ENCODE measurements at places on chromosomes 16 and 17.

- no peak for DNase-seq
Measured at GRCh38 chr17:58250344-58251011, 12.1 kb downstream of the LPO start.

DNA sequence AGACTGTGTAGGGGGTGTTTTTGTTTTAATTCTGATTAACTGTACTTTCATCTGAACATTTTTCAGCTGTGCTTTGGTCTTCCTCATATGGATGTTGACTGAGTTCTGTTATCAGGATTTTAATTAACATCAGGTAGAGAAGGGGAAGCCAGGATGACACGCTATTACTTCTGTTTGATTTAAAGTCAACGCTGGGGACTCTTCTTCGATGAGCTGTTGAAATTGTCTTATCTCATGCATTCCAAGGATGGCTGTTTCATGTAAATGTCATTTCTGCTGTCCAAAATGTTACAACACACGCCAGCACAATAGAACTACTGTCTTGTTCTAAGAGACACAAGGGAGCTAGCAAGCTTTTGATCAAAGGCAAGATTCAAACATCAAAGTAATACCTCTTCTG, 263.3 kb upstream of the CDH5 start:
- DNase-seq: no peak

DNA sequence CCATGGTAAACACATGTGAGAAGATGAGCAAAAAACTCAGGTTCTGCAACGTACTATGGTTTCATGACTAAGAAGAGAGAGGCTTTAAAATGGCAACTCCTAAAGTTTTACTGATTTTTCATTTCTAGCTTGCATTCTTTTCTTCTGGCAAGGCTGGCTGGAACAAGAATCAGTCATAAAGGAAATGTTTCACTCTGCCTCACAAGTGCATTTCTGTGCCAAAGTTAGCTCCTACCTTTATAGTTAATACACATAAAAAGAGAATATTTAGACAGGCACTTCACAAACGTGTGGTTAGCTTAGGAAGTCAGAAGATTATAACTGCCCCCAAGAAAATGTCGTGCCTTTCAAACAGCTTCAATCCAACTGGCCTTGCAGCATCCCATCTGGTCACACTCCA, 417.1 kb upstream of the CDH11 start:
- DNase-seq: no peak

- no peak for DNase-seq
Measured at GRCh38 chr16:86584071-86584685, 5.8 kb downstream of the FOXL1 start.

DNA sequence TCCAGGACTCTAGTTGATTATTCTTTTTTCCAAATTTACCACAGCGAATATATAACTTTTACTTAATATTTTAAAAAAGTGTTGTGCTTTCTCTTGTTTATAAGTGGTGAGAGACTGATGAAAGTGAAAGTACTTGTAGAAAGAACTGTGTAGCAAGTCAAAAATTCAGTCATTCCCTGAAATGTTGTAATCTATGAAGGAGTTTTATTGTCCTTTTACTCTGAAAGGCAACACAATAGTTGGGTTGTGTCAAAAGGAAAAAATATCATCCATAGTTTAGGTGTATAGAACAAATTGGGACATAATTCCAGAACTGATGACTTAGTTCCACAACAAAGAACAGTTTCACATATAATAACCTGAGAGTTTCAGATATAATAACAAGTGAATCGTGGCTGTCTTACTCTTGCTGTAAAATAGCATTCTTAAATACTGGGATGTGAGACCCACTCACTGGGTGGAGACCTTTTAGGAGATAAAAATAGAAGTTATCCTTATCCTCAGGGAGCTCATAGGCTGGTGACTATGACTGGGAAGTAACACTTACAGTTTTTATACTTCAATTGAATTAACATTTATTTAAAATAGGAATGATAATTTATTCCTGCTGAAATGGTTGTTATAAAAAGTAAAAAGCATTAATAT, 20.6 kb downstream of the CYB5B start:
- no peak for DNase-seq
